ENCODE measurements at places on chromosomes 6 and 20.

GRCh38 chr6:39195792-39196385 lies 33.4 kb downstream of the KCNK5 start:
- DNase-seq = no peak

- DNase-seq = no peak
These were observed 135.3 kb downstream of the AKAP7 start for GRCh38 chr6:131270534-131270933.

GRCh38 chr6:4668271-4669179 lies 107.7 kb upstream of the CDYL start:
- DNase-seq = no peak

DNA sequence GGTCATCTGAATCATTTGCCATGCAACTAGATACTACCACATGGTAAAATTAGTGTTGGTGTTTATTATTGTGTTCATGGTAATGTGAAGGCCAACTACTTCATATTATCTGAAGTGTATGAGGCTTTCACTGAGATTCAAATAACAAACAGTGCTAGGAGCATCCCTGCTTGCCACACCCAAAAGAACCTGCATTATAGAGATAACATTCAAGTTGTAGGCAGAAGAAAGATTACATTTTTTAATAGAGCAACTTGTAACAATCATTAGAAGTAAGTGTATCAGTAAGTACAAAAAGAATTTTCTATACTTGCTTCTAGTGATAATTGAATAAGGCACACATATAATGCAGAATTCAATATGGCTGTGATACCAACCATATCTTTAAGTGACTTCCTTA lies 49.8 kb downstream of the BCKDHB start:
- no peak for DNase-seq

DNA sequence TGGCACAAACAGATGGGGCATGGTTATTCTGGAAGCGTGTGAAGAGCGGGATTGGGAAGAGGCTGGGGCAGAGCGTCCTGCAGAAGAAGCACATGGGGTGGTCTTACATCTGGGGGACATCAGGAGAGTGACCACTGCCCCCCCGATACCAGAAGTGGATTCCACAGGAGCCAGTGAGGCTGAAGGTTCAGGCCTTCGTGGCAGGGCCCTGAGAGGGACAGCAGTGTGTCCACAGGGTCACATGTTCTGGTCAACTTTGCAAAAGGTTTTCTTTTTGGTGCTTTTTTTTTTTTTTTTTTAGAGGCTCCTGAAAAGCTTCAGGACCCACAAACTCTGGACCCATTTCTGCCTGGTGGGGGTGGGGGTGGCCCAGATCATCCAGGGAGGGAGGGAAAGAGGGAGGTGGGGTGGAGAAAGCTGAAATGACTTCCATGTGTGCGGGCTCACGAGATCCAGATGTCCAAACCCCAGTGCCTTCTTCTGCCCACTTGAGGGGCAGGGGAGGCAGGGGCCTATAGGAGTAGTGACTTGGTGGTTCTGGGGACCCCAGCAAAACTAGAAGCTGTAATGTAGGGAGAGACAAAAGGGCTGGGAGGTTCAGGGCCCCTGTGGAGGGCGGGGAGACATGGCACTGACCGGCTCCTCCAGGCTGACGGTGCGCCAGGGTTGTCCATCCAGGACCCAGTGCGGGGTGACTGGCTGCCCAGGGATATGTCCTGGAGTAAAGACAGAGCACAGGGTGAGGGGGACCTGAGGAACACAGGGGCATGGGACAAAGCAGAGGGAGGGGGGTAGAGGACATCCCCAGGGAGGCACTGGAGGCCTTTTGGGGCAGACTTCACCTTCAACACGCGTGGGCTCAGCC lies 2.7 kb downstream of the ADAM33 start:
- no peak for DNase-seq

DNA sequence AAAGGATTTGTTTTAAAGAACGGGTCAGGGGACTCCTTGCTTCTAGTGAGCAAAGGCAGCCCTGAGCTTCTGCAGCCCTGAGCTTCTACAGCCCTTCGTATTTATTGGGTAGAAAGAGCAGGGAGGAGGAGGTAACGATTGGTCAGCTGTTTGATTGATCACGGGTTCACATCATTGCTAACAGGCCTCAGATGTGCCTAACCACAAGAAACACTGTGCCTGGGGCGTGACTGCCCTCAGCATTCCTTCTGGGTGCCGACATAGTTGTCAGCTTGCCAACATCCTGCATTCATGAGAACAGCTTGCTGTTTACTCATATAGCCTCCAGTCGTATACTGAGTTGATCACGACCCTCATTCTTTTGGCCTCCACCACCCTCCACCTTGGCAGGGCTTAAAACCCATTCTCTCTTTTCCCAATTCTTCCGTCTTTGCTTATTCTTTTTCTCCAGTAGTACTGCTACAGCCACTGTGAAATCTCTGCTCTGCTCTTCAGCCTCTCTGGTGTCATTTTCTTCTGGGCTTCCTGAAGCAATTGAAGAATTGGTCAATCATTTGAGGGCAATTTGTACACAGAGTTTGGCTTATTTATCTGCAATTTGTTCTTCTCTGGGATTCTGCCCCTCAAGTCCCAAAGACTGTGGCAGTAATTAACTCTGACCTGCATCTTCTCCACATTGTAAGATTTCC lies 25.4 kb upstream of the NOP56 start:
- DNase-seq = no peak

GRCh38 chr6:119012521-119012920 lies 65.9 kb downstream of the FAM184A start:
- DNase-seq = no peak

- no peak for DNase-seq
These were observed 73.6 kb upstream of the NHSL1 start for GRCh38 chr6:138572885-138573284.

- DNase-seq = no peak
These were observed 82.2 kb upstream of the PAX1 start for GRCh38 chr20:21623074-21623780.

- DNase-seq = no peak
These were observed 188.5 kb downstream of the CDH4 start for GRCh38 chr20:61440548-61441055.

DNA sequence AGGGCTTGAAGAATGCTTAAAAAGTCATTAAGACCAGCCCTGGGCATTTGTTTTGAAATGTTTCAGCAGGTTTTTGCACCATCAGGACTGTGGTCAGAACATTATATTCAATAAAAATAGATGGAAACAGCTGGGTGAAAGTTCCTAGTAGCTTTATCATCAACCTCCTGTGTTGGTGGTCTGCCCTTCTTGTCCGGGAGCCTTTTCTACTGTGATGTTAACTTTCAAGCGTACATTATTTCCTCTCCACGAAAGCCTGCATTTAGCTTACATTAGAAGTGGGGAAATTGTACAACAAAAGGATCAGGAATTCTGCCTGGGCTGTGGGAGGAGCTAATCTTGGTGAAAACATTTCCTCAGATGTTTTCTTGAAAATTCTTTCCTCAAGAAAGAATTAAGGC lies 71.1 kb downstream of the LAMA4 start:
- no peak for DNase-seq

DNA sequence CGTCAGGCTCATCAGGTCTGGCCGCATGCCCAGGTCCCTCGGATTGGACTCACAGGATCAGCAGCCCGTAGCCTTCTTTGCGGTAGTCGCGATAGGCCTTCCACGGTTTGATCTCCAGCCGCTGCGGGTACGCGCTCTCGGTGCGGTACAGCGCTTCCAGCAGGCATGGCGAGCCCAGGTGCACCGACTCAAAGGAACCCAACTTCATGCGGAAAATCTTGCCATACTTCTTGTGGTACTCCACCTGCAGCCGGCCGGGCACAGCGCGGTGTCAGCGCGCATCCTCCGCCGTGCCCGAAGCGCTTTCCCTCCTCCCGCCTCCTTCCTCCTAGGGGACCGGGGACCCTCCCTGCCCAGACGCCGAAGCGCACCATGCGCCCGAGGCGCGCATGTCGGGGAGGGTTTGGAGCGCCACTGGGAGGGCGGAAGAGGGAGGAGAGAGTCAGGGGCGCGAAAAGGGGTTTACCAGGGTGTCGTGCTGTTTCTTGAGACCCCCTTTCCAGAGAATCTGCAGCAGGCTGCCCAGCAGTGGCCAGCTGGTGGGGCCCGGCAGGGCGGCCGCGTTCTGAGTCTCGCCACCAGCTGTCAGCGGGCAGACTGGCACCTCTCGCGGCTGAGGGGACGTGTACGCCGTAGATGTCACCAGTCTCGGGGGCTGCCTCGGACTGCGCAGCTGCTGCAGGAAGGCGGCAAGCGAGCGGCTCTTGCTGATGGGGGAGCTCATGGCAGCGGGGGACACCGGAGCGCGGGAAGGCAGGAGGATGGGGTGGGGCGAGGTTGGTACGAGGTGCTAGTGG lies 732 bp downstream of the CYP24A1 start:
- no peak for DNase-seq

DNA sequence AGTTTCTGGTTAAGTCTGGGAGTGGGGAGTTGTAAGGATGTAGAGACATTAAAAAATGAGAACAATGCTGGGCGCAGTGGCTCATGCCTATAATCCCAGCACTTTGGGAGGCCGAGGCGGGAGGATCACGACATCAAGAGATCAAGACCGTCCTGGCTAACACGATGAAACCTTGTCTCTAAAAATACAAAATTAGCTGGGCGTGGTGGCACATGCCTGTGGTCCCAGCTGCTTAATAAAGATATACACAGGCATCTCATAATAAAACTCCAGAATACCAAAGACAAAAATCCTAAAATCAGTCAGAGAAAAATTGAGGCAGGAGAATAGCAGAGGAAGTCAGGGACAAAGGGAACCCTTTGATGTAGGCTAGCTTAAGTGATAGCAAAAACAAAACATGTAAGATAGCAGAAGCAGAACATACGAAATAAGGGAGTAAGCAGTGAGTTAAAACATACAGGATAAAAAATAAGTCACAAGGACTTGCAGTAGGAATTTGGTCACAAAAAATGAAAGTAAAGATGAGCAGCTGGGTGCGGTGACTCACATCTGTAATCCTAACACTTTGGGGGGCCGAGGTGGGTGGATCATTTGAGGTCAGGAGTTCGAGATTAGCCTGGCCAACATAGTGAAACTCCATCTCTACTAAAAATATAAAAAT lies 23.6 kb downstream of the DDX43 start:
- DNase-seq = no peak

GRCh38 chr6:150176152-150176551 lies 33.3 kb downstream of the PPP1R14C start:
- DNase-seq = no peak

Measured in activated T-cell treated with anti-CD3 and anti-CD28 coated beads for 1 hour (primary cell).